Activated gamma-delta T cell (primary cell): ENCODE measurements at places on chromosomes 4 and X.

- no peak for DNase-seq
Measured at GRCh38 chrX:63746278-63746677, 38.7 kb downstream of the ARHGEF9 start.

DNA sequence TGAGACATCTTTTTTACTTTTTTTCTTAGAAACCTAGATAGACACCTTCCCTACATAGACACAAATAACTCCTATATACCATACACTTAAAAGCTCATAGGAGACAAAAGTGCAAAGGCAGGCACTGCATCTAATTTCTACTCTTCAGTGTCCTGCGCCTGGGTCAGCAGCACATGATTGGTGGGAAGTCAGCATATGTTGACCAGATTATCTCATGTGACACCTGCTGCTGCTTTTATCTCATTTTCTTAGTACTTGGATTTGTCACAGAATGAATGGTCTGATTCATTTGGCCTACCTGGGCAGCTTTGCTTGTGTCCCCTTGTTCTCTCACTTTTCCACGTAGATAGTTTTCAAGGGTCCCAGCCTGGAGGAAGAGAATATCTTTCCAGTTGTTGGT, 24.9 kb upstream of the LNX1 start:
- no peak for DNase-seq

DNA sequence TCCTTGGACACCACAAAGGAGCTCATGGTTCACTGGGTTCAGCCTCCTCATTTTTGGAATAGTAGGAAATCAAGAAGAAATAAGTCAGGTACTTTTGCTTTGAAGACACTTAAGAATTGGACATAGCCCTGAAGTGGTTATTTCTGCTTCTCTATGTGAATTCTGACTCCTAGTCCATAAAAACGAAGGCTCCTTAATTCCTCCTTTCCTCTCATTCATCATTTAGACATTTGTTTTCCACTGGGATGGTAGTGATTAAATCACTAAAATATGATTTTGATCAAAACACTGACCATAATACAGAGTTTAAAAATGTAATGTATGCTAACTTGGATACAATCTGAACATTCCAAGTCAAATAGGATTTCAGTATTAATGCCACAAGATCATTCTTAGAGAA, 34.7 kb upstream of the CYP2U1 start:
- DNase-seq, result no peak

- DNase-seq, result no peak
Measured at GRCh38 chrX:123743312-123743711, 10.5 kb upstream of the THOC2 start.

- DNase-seq, result no peak
Measured at GRCh38 chr4:77921701-77922100, 59.1 kb downstream of the MRPL1 start.

- DNase-seq, result no peak
Measured at GRCh38 chrX:317424-318067, 1.1 kb downstream of the GTPBP6 start.

DNA sequence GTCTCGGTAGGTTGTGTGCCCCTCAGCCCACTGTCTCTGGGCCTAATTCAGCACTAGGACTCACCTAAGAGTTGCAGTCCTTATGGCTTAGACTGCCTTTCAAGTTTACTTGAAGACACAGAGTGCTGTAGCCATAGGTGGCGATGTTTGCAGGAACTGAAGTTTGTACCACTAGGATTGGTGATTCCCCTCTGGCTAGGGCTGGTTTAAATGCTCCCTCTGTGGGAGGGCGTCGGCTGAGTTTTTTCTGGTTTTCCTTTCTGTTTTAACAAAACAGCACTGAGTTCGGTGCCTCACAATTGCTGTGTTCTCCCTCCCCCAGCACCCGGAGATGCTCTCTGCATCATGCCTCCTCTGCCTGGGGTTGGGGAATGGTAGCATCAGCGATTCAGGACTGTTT, 480.9 kb downstream of the PCDH11X start:
- no peak for DNase-seq

DNA sequence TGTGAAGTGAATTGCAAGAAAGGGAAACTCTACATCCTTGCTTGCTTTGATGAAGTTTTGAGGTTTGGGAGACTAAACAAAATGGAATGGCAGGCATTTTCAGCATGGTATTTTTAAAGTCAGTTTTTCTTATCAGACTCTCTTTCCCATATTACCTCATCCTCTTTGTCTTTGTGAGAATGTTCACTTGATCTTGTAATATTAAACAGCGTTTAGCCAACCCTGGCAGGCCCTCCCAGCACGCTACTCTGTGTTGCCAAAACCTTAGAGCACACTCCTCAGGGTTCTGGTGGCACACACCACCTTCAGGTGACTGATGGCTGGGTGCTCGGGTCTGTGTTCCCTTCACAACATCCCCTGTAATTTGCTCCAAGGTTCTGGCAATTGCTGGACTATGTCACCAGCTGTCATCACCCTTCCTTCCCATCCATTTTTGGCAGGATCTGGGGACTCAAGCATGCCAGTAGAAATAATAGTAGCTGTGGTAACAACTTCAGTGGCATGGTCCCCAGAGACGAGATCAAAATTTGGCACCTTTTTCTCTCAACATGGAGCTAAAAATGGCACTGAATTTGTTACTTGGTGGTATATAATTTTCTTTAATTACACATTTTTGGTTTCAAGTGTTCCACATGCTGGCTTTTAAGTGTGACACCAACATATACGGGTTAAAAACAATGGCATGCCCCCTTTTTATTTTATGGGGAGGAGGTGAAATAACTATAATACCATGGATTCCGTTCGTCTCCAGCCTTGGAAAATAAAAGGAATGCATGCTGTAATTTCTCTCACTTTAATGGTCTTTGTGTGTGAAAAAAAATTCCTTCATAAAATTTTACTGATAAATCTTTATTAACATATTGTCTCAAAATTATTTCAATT, 273.1 kb downstream of the DCTD start:
- DNase-seq, result no peak

- no peak for DNase-seq
Measured at GRCh38 chr4:118773429-118773792, 62.5 kb downstream of the SEC24D start.

DNA sequence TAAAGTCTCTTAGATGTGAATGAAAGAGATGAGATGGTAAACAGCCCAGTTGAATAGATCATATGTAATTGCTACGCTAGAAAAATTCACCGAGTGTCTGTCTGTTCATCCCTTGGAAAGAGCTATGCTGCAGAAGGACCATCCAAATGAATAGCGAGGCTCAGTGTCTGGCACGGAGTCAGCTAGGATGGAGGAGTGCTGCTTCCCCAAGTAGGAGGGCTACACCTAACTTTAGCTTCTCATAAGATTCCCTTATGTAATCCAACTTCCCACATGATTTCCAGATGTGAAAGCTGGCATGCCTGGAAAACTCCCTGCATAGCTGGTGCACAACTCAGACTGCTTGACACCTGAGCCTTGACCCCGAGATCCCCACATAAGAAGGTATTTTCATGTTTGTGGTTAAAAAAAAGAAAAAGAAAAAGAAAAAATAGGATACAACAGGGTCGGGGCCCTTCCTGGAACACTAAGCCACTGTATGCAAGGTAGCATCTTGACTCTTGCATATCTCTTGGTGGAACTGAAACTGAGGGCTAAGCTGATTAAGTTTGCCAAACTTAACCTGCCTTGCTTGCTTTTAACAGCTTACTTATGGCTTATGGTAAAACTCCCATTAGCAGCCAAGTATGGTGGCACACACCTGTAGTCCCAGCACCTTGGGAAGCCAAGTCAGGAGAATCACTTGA, 82.3 kb downstream of the FREM3 start:
- no peak for DNase-seq

GRCh38 chr4:62053974-62054373, 853.8 kb downstream of the ADGRL3 start:
- DNase-seq, result no peak

DNA sequence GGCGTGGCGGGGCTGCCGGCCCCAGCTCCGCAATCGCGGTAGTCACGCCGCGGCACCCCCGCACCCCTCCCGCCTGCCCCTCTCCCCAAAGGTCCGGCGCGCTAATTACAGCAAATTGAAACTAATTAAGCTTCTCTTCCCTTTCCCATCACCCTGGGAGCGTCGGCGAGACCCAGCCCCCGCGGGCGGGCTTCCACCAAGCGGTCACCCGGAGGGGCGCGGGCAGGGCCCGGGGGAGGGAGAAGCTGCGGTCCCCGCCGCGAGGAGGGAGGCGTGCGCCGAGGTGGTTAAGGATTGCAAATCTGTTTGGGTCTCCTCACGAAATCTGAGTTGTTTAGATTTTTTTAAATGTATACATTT, 13.1 kb downstream of the ARX start:
- DNase-seq, result no peak

DNA sequence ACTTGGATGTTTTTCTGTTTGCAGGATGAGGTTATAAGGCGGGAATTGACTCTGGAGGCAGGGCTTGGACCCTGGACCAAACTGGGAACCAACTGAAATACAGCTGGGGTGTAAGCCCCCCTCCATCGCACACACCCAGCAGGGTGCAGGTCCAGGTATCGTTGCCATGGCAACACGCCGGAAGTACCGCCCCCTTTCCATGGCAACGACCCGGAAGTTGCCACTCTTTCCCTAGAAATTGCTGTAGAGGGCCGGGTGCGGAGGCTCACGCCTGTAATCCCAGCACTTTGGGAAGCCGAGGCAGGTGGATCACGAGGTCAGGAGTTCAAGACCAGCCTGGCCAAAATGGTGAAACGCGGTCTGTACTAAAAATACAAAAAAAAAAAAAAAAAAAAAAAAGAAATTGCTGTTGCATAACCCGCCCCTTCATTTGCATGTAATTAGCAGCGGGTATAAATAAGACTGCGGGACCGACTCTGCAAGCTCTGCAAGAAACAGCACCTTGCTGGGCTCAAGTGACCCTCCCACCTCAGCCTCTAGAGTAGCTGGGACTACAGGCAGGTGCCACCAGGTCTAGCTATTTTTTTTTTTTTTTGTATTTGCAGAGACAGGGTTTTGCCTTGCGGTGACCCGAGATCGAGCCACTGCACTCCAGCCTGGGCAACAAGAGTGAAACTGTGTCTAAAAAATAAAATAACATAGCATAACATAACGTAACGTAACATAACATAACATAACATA, 139.6 kb downstream of the CRLF2 start:
- no peak for DNase-seq

DNA sequence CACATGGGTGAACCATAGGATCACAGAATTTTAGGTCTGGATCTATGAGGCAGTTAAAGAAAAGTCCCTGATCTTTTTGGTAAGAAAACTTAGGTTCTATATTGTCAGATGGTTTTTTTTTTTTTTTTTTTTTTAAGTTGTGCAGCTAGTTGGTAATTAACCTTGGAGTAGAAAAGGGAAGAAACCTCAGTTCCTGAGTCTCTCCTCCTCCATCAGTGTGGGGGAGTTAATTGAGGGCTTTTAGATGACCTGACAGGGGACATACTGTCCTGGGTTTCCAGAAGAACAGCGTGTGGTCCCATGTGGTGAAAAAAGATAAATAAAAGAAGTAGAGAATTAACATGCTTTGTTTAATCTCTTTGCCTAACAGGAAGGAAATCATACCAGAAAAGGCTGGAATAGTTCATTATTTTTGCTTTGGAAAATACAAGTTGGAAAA, 123.7 kb downstream of the ARHGAP10 start:
- no peak for DNase-seq

- DNase-seq, result no peak
Measured at GRCh38 chr4:3366893-3367775, 74.3 kb downstream of the RGS12 start.

- DNase-seq, result no peak
Measured at GRCh38 chr4:17033025-17033767, 134.8 kb upstream of the LDB2 start.

DNA sequence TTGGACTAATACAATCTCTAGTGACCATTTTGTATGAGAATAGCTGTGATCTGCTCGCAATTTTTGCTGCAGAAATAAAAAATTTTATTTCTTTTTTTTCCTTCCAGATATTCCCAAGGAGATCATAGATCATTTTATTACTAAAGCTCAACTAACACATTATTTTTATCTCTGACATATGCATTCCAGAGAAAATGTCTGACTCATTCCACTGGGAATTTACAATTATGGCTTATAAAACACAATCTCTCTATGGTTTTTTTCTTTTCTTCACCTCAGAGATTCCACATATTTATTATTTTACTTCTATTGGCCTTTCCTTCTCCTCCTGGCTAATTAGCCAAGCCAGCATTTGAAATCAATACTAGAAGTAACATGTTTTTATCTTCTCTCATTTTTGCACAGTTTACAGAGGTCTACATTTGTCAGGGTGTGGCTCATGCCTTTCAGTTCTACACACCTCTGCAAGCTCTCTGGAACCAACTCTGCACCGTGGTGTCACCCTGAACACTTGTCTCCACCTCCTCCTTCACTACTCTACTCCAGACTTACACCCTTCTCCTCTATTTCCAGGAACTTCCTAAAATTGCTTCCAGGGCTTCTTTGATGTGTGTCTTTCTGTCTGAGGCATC, 59.8 kb upstream of the GPM6A start:
- DNase-seq, result no peak

GRCh38 chr4:88446124-88446523, 10.8 kb upstream of the HERC5 start:
- DNase-seq, result no peak

GRCh38 chrX:124829930-124830329, 483.6 kb downstream of the SH2D1A start:
- no peak for DNase-seq
